ENCODE measurements at places on chromosomes 3 and 15.
A peak's percentile ranks its signal among the peaks of the same experiment; 100 is the strongest.

DNA sequence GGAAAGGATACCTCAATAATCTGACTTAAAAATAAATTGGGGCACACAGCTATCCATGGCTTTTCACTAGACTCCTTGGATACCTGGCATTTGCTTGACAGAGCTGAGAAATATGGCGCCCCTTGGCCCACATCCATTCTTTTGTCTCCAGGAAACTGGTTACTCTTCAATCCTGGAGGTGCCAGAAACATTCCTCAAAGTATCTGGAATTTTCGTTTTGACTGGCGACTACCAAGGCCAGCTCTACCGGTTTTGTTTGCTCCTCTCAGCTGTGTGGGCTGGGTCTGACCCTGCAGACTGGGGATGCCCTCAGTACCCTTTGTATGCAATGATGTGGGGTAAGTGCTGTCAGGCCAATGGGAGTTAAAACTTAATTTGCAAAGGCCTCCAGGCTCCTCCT lies 27.0 kb downstream of the KATNBL1 start:
- DNase-seq: no peak

DNA sequence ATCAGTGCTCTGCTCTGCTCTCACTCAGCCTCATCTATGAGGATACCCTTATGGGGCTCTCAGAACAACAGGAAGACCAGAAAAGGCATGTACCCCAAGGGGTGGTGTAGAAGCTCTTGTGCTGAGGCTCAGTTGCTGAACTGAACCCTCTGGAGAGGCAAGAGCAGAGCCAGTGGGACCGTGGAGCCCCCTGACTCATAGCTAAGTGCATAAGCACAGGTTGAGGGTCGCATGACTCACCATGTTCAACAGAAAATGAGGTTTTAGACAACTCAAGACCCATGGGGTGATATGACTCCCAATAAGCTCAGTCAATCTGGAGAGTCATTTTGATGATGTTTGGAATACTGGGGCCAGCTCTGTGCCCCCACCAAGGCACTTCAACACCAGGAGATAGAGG lies 37.3 kb downstream of the CRYGS start:
- DNase-seq: peak; percentile 10

DNA sequence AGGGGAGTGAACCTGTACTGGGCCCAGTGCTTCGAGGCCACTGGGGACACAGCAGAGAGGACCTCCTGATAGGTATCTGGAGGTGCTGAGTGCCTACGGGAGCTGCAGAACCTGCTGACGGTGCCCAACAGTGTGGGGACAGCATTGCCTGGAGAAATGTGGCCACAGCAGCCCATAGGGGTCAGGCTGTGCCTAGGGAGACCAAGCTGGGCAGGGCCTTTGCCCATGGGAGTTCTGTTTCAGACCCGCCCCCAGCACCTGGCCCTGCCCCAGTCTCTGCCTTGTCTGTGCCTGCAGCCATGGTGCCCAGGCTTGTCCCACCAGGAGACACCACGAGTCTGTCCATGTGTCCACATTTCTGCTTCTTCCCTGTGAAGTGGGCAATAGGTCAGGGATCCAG lies 15.3 kb upstream of the RPL32 start:
- DNase-seq: no peak

- no peak for DNase-seq
Observed at GRCh38 chr3:156948402-156949210, 122.5 kb downstream of the LEKR1 start.

DNA sequence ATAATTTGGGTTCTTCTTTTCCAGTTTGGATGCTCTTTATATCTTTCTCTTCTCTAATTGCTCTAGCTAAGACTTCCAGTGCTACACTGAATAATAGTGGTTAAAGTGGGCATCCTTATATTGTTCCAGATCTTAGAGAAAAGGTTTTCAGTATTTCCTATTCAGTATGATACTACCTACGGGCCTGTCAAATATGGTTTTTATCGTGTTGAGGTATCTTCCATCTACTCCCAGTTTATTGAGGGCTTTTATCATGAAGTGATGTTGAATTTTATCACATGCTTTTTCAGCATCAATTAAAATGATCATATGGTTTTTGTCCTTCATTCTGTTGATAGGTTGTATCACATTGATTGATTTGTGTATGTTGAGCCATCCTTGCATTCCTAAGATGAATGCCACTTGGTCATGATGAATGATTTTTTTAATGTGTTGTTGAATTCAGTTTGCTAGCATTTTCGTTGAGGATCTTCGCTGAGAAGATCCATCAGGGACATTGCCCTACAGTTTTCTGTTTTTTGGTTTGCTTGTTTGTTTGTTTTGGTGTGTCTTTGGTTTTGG lies 3.0 kb upstream of the LRRC34 start:
- DNase-seq: no peak

- no peak for DNase-seq
Observed at GRCh38 chr3:144031938-144032337, 60.3 kb downstream of the DIPK2A start.

GRCh38 chr15:67413770-67414390 lies 107.1 kb upstream of the C15orf61 start:
- no peak for DNase-seq

GRCh38 chr3:17775073-17775472 lies 32.6 kb upstream of the TBC1D5 start:
- DNase-seq: peak; percentile 24

- no peak for DNase-seq
Observed at GRCh38 chr3:98209244-98209643, 42.7 kb downstream of the OR5H15 start.

DNA sequence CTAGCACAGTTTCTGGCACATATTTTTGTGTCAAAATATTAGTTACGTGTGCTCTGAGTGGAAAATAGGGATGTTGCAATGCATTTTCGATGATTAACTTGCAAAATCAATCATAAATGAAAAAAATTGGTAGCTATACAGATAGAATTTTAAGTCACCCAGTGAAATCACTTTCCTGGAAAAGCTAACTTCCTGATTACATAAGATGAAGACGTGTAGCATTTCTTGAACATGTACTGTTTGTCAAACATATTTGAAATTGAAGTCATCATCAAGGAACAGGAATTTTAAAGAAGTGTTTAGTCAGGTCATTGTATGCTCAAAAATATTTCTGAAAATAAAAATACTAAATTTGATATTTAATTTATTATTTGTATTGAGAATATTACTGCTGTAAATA lies 977.7 kb downstream of the PLOD2 start:
- no peak for DNase-seq

- no peak for DNase-seq
Observed at GRCh38 chr15:57184502-57184901, 191.8 kb upstream of the CGNL1 start.

DNA sequence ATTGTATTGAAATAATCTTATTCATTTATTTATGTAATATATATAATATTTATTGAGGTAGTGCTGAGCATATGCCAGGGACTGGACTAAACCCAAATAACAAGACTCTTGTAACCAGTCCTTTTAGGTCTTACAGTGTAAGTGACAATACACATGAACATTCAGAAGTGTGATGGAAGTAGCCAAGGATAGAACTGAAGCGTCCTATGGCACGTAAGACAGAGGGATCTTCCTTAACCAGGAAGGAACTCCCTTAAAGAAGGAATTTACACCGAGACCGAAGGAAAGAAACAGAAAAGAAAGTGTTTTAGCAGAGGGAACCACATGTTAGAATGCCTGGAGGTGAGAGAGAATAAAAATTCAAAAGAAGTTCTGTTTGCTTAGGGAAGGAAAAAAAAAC lies 23.6 kb upstream of the CLDN1 start:
- DNase-seq: no peak

GRCh38 chr3:126490619-126491018 lies 14.9 kb upstream of the ZXDC start:
- no peak for DNase-seq

DNA sequence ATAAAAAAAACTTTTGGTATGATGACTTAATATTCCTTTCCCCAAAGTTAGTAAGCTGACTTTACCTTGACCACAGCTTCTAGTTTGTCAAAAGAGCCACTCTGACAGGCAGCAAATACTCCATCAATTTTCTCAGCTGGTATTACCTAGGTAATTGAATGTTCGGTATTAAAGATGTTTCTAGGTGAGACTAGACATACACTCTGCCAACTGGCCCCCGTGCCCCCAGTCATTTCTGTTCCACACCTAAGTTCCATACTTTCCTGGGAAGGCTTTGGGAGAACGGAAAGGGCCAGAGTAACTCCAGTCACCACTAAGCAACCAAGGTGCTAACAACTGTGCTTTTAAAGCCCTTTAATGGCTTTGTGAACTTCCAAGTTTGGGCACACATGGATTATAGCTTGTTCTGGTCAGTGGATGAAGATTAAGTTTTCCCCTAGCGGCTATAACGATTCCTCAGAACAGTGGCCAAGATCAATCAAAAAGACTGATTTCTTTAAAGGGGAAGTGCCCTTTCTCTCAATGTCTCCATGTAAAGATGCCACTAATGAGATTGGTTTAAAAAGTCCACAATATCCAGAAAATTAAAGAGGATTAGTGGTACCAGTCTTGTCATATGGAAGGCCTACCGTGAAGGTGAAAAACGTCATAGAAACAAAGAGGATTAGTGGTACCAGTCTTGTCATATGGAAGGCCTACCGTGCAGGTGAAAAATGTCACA lies 7.0 kb downstream of the EIF4A2 start:
- DNase-seq: no peak

GRCh38 chr15:92889390-92890107 lies 10.6 kb upstream of the CHD2 start:
- DNase-seq: no peak

GRCh38 chr15:51770902-51771301 lies 19.5 kb downstream of the TMOD2 start:
- no peak for DNase-seq

GRCh38 chr3:171183042-171183441 lies 156.5 kb upstream of the SLC2A2 start:
- no peak for DNase-seq

DNA sequence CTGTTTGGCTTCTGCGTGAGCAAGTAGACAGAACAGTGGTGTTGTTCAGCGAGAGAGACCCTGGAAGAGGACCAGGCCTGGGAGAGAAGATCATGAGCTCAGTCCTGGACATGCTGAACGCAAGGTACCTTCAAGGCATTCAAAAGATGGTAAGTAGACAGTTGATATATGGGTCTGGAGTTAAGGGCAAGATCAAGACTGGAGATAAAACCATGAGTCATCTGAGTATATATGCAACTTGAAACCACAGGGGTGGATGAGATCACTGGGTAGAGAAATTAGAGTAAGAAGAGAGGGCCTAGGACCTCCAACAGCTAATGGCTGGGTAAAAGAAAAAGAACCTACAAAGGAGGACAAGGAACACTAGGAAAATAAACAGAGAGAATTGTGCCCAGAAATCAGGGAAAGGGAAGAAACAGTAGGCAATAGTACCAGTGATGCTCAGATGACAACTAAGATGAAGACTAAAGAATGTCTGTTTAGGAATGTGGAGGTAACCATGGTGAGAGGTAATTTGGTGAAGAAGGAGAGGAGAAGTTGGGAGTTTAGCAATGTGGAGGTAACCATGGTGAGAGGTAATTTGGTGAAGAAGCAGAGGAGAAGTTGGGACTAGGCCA lies 343.2 kb upstream of the ADAMTS9 start:
- DNase-seq: no peak

DNA sequence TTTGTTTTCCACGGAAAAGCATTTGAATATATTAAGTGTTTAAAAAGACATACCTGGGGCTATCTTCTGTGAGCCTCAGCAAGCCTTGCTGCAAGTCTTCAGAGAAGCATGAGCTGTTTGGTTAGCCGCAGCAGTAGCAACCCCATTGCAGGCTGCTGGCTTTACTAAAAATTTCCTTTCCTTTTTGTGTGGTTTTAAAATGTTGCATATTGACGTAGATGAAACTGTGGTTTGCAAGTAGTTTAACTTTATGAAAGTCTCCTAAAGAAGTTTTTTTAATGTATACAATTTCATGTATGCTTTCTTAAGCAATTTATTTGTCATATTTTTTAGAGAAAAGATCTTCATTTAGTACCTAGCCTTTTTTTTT lies at the start of gene GPR171:
TSS of gene GPR171 (minus strand) at position 166 of the 370 bp plus-strand sequence. CDS start 3,830 bp downstream, outside the sequence.
- peak; percentile 77 for DNase-seq

- DNase-seq: no peak
Observed at GRCh38 chr3:19248143-19248542, 99.8 kb downstream of the KCNH8 start.

Data from T-helper 2 cell treated with Interferon-gamma antibody and Interleukin-4, amounts not matched to agents 5 μg/mL and 100 μg/mL, for 36 hours (primary cell).